ENCODE measurements at places on chromosomes 6 and 20.

DNA sequence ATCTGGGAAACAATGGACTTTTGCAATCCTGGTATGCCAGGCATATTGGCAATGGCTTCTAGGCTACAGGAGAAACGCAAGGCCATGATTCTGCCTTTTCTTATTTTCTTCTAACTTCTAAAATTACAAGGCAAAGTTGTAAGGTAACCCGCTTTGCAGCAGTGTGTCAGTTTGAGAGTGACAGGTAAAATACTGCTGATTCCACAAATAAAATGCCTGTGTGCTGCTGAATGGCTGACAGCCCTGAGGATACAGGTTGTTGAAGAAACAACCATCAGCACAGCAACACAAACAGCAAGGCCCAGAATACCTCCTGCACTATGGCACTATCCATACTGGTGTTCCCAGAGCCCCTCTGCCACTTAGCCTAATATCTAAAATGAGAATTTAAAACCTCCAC, 37.1 kb downstream of the SLC17A1 start:
- DNase-seq = no peak

DNA sequence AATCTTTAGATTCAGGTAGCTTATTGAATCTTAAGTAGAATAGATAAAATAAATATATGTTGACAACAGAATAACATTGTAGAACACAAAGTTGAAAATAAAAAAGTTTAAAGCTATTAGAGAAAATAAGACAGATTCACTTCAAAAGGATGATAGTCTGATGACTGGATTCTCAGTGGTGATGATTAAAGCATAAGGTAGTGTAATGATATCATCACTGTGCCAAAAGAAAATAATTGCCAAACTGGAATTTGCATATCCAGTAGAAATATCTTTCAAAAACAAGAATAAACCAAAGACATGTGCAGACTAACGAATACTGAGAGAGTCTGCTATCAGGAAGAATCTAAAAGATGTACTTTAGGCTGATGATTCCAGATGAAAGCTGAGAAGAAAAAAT, 30.2 kb downstream of the ENPP1 start:
- no peak for DNase-seq

- DNase-seq = no peak
Observed at GRCh38 chr6:47729457-47729856, 31.1 kb downstream of the ADGRF4 start.

DNA sequence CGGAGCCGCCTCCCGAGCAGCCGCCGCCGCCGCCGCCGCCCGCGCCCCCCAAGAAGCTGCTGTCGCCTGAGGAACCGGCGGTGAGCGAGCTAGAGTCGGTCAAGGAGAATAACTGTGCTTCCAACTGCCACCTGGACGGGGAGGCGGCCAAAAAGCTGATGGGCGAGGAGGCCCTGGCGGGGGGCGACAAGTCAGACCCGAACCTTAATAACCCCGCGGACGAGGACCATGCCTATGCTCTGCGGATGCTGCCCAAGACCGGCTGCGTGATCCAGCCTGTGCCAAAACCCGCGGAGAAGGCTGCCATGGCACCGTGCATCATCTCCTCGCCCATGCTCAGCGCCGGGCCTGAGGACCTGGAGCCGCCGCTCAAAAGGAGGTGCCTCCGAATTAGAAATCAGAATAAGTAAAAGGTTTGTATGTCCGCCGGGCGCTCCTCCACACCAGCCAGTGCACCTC, 145.2 kb downstream of the SOBP start:
- no peak for DNase-seq

DNA sequence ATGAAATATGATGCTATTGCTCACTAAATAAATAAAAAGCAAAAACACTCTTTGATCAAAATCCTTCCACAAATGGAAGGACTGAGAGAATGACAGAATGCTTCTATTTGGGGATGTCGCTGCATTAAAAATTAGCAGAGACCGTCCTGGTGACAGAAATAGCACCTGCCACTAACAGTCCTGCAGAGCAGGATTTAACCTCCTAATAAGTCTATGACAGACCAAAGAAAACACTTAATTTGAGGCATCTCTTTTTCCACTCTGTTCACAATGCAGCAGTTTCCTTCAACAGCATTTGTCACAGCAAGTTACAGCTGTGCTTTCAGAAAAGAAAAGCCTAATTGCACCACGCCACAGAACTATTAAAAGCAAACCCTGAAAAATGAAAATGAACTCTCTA, 140.6 kb upstream of the BEND6 start:
- DNase-seq = no peak

- DNase-seq = no peak
Observed at GRCh38 chr6:13803581-13803980, 10.8 kb downstream of the MCUR1 start.

DNA sequence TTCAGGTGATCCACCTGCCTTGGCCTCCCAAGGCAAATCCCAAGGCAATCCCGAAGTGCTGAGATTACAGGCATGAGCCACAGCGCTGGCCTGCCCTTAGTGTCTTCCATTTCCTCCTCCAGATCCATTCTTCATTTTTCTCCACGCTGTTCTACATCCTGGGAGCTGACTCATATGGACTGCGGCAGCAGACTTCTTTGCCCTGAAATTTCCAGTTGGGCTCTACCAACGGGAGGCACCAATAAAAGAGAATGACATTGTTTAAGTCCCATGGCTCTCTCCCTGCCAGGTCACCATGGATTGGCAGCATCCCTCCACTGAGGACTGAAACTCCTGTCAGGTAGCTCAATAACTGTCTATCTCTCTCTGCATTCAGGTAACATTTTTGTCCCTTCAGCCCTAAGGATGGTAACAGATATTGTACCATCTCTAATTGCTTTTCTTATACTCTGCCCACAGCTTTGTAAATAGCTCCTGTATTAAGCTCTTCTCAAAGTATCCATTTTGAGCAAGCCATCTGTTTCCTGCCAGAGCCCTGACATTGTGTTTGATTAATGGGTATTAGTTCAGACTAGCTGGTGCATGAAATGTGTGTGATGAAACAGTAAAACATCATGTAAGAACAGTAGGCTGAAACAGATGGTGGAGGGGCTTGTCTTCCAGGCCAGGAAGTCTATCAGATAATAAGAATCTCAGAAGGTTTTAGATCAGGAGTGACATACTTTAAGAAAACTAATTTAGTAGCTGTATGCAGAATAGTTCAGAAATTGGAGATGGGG, 3.6 kb downstream of the TBCC start:
- no peak for DNase-seq

DNA sequence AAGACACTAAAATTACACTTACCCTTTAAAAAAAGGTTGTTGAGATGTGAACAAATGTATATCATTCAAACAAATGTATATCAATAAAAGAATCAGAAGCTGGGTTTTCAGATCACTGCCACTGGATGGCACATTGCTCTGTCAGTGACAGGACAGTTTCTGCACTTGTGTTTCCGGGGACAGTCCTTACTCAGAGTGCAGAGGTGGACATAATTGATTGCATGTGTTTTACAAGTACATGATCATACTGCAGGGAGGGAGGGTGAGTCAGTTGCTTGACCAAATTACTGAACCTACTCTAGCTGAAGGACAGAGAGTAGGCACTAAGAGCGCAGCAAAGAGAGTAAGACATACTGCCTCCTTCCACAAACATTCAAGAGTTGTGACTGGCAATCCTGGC, 302.3 kb downstream of the TENT5A start:
- no peak for DNase-seq

DNA sequence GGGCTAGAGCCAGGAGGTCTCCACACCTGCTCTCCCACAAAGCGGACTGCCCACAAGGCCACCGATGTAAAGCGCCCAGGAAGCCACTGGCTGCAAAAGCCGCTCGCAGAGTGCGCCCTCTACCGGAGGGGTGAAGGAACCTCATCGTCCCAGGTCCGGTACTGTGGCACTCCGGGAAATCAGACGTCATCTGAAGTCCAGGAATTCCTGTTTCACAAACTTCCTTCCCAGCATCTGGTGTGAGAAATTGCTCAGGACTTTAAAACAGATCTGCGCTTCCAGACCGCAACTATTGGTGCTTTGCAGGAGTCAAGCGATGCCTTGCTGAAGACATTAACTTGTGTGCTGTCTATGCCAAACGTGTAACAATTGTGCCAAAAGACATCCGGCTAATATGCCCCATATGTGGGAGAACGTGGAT, 115.1 kb upstream of the ARID1B start:
- peak; percentile 81 for DNase-seq

GRCh38 chr6:124738482-124738881, 223.8 kb upstream of the RNF217 start:
- no peak for DNase-seq

GRCh38 chr20:5870568-5870981, 79.8 kb downstream of the TRMT6 start:
- no peak for DNase-seq

DNA sequence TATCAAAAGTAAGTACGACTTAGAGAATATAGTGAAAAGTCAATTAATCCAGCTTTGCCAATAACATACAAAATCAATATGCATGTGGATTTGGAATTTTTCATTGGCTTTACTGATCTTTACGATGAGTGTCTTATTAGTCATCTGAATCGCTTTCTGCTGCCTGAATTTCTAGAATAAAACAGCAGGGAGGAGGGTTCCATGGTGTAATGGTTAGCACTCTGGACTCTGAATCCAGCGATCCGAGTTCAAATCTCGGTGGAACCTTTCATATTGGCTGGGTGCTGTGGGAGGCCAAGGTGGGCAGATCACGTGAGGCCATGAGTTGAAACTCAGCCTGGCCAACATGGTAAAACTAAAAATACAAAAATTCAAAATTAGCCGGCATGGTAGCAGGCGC, 448.8 kb downstream of the RNF144B start:
- DNase-seq = no peak

DNA sequence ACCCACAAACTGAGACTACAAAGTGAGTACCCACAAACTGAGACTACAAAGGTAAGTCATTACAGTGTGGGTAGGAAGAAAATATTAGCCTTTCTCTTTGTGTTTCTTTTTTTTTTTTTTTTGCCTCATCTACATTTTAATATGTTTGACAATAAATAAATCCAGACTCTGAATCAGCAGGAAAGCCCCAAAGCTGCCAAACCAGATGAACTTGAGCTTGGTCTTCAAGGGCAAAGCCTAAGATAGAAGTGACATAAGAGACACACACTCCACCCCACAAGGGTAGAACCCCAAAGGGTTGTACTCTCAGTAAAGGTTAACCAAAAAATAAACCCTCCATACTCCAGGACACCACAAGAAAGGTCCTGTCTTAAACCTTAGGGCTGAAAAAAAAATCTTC, 326.8 kb upstream of the ARID1B start:
- no peak for DNase-seq

GRCh38 chr6:112040956-112041355, 12.9 kb upstream of the CCN6 start:
- no peak for DNase-seq

GRCh38 chr20:58623579-58624473, 27.3 kb upstream of the STX16 start:
- peak; percentile 74 for DNase-seq

DNA sequence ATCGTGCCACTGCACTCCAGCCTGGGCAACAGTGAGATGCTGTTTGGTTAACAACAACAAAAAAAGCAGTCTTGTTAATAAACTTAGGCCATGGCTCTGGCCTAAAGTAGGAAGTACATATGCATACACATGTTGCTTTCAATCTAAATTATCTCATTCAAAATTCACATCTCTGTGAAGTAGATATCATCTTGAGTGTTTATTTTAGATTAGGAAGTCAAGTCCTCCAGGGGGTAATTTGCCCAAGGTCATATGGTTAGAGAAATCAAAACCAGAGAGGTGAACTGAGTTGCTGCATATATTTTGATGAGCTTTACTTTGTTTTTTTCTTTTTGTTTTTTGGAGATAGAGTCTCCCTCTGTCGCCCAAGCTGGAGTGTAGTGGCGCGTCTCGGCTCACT, 52.8 kb downstream of the B4GALT5 start:
- no peak for DNase-seq

GRCh38 chr6:16274483-16274882, 36.1 kb downstream of the GMPR start:
- DNase-seq = no peak

DNA sequence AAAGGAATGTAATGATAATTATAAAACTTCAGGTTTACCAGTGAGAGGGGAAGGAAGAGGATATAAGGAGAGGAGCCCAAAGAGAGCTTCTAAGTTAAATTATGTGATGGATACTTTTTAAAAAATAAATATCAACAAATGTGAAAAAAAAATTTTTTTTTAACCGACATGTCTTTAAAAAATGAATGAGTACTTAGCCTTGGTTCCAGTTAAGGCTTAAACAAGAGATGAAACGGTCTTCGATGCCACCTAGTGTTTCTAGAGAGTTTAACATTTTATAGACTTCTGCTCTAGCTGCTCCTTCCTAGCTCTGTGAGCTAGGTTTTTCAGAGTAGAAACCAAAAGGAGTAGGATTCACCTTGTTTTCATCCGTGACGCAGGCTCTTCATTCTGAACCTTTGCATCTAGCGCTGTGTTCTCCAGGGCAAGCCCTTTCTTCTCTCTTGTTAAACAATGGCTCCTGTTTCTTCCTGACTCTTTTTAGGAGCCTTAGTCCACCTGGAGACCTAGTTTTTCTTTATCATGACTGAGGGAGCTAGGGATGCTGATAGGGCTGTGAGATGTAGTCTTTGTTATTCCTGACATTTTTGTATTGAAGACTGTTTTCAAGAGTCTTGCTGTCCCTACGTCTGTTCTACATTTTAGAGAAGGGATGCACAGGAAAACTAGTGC, 42.4 kb upstream of the GNRH2 start:
- DNase-seq = no peak

GRCh38 chr20:62900692-62901584, 25.4 kb downstream of the DIDO1 start:
- DNase-seq = no peak

- DNase-seq = no peak
Observed at GRCh38 chr6:70281923-70282311, 21.0 kb downstream of the COL9A1 start.

GRCh38 chr20:40945754-40946450, 82.7 kb upstream of the TOP1 start:
- DNase-seq = peak; percentile 80

GRCh38 chr6:131250122-131250521, 114.9 kb downstream of the AKAP7 start:
- DNase-seq = peak; percentile 77

DNA sequence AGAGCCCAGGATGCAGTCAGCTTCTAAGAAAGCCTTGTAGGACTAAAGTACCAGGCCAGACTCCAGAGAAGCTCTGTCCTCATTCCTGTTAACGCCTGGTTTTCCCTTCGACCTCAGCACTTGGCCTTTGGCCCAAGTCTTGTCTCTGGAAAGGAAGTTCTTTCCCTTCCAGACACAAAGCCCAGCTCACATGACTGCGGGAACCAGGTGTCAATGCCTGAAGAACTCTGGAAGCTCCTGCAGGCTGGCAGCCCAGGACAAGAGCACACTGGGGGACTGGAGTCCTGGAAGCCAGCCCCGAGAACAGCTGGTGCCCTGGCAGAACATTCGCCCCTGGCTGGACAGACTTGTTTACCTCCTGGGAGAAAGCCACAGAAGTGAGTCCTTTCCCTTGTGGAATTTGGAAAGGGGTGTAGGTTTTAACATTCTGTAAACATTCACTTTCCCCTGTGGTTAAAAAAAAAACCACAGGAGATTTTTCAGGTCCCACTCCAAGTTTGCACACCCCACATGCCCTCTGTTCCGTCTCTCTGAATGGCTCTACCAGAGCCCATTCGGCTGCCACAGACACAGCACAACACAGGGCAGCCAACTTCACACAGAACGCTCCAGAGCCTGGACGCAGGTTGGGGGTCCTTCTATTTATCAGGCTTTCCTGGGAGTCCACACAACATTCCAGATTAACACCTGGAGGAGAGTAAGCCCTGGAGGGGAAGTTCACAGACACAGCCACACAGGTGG, 18.1 kb downstream of the ACSS1 start:
- peak; percentile 83 for DNase-seq

Data from left hindlimb (tissue), 1 donor.